Mesothelial cell of epicardium (in vitro differentiated cells): ENCODE measurements at places on chromosomes 3 and 15.

- H3K27me3 ChIP-seq = no peaks in the 10 kb centered on the region
- no peak overlapping the region for H3K27ac ChIP-seq
- no peaks in the 10 kb centered on the region for H3K36me3 ChIP-seq
- no peak for DNase-seq
- H3K4me3 ChIP-seq = no peak overlapping the region
Observed at GRCh38 chr3:189404024-189404423, 227.2 kb upstream of the TP63 start.

DNA sequence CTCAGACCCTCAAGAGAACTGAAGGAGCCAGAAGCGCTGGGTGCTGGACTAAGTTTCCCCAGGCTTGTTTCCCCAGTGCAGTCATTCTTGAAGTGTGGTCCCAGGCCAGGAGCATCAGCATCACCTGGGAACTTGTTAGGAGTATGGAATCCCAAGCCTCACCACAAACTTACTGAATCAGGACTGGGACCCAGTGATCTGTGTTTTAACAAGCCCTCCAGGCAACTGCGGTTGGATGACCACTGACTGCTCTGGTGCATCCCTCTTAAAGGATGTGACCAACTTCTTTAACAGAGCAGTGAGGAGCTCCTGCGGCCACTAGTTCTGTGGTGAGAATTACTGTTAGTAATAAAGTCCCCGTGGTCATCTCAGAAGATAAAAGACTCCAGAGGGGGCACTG lies 62.4 kb upstream of the DAZL start:
- no peak for DNase-seq
- H3K4me3 ChIP-seq = no peak overlapping the region
- H3K36me3 ChIP-seq = no peaks in the 10 kb centered on the region
- no peaks in the 10 kb centered on the region for H3K27me3 ChIP-seq
- H3K27ac ChIP-seq = no peak overlapping the region
- H3K4me1 ChIP-seq = no peaks in the 10 kb centered on the region

GRCh38 chr15:89019436-89019835 lies 68.8 kb upstream of the ABHD2 start:
- DNase-seq = no peak
- no peak overlapping the region for H3K27ac ChIP-seq
- H3K27me3 ChIP-seq = peaks cover 21% of the 10 kb centered on the region
- H3K4me1 ChIP-seq = peaks cover 10% of the 10 kb centered on the region

GRCh38 chr3:194275721-194276120 lies 75.4 kb downstream of the CPN2 start:
- H3K27ac ChIP-seq = peak overlapping the region; percentile 82
- H3K36me3 ChIP-seq = no peaks in the 10 kb centered on the region
- H3K4me3 ChIP-seq = no peak overlapping the region

DNA sequence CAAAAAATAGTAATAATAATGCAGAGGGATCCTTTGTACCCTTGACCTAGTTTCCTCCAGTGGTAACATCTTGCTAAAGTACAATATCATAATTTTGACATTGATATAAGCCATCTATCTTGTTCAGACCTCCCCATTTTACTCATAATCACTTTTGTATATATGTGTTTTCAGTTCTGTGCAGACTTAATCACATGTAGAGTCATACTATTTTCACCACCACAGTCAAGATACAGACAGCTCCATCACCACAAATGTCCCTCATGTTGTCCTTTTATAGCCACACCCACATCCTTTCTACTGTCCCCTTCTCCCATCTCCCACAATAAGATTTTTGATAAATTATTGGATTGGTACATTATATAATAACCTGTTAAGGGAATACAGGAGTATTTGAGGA lies 25.4 kb downstream of the ZNF609 start:
- H3K4me3 ChIP-seq = no peak overlapping the region
- no peak overlapping the region for H3K27ac ChIP-seq
- H3K4me1 ChIP-seq = peaks cover 11% of the 10 kb centered on the region
- H3K36me3 ChIP-seq = peaks cover 13% of the 10 kb centered on the region

- H3K4me1 ChIP-seq = peaks cover 7% of the 10 kb centered on the region
- no peak overlapping the region for H3K27ac ChIP-seq
- peaks cover 23% of the 10 kb centered on the region for H3K27me3 ChIP-seq
- H3K4me3 ChIP-seq = no peak overlapping the region
- no peaks in the 10 kb centered on the region for H3K36me3 ChIP-seq
Observed at GRCh38 chr15:69153046-69153445, 7.4 kb upstream of the GLCE start.

GRCh38 chr3:195015021-195015420 lies 255.9 kb downstream of the XXYLT1 start:
- H3K4me3 ChIP-seq = no peak overlapping the region
- H3K36me3 ChIP-seq = no peaks in the 10 kb centered on the region
- H3K27me3 ChIP-seq = peaks cover 4% of the 10 kb centered on the region
- H3K4me1 ChIP-seq = peaks cover 11% of the 10 kb centered on the region
- no peak overlapping the region for H3K27ac ChIP-seq
- peak; percentile 14 for DNase-seq

DNA sequence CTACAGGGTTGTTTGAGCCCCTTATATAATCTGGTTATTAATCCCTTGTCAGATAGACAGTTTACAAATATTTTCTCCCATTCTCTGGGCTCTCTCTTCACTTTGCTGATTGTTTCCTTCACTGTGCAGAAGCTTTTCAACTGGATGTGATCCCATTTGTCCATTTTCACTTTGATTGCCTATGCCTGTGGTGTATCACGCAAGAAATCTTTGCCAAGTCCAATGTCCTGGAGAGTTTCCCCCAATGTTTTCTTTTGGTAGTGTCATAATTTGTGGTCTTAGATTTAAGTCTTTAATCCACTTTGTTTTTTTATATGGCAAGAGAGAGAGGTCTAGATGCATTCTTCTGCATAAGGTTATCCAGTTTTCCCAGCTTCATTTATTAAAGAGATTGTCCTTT lies 40.7 kb downstream of the XXYLT1 start:
- peaks cover 4% of the 10 kb centered on the region for H3K4me1 ChIP-seq
- H3K4me3 ChIP-seq = no peak overlapping the region
- no peak for DNase-seq
- no peak overlapping the region for H3K27ac ChIP-seq

DNA sequence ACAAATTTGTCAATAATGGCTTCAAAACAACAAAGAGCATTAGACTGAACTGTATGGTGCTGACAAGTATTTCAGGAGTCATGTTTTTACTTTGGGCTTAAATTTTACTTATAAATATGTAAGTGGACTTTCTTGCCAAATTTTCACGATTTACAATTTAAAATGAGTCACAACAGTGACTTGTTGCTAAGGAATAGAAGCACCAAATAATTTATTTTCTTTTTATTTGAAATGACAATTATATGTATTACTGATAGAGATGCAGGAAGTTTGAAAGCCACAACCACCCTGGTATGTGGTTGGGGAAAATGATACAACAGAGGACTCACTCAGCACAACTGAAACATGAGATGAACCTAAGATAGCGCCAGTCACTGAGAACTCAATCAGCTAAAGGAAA lies 90.3 kb downstream of the FMN1 start:
- H3K27ac ChIP-seq = no peak overlapping the region
- no peak overlapping the region for H3K4me3 ChIP-seq
- H3K36me3 ChIP-seq = no peaks in the 10 kb centered on the region
- peaks cover 5% of the 10 kb centered on the region for H3K4me1 ChIP-seq
- no peak for DNase-seq

DNA sequence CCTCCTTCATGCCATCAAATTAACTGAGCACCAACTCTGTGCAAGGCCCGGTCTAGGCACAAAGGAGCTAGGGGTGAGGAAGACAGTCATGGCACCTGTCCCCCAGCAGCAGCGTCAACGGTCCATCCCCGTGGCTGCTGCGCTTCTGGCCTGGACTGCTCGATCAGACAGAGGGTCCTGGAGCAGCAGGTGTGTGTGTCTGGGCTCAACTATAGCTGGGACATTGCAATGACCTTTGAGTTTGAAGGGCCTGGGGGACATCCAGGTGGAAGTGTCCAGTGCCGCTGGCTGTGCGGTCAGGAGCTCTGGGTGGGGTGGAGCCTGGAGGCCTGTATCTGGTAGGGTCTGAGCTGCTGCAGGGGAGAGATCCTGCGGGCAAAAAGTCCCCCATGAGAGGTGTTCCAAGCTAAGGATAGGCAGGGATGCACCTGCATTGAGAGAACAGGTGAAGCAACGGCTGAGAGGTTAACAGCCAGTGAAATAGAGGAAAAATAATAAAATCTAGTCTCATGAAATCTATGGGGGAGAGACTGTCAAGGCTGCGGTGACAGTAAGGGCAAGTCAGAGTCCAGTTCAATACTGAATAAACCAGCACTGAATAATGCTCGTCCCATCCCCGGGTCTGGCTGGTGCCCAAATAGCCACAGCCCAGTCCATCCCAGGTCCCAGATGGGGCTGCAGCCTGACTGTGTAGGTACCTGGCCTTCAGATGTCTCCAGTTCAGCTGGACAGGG lies 25.4 kb upstream of the SLC41A3 start:
- no peak overlapping the region for H3K27ac ChIP-seq
- no peaks in the 10 kb centered on the region for H3K27me3 ChIP-seq
- no peaks in the 10 kb centered on the region for H3K4me1 ChIP-seq
- DNase-seq = no peak
- H3K4me3 ChIP-seq = no peak overlapping the region

DNA sequence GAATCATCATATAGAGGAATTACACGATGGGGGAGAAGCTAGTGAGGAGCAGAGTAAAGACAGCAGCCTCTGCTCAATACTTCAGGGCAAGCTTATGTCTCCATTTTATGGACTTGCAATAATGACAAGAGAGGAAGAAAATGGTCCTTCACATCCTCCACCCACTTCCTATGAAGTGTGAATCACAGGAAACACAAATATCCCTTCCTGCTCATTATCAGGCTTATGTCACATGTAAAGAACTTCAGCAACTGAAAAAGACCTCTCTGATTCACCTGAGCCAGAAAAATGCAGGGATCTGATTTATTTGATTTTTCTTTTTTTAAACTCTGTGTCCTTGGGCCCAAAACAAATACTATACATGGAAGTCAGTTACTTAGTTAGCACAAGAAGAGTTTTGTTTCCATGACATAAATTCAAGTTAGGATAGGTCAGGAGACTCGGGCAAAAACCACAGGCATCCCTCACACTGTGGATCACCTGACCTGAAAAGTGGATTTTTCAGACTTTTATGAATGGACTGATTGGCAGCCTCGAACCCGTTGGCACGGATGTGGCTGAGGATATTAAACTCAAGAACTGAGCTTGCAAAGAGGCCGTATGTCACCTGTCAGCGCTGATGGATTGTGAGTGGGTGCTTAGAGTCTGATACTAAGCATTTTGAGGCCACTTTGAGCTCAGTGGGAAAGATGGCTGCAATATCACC lies 620.8 kb upstream of the MDFIC2 start:
- no peak overlapping the region for H3K4me3 ChIP-seq
- no peaks in the 10 kb centered on the region for H3K36me3 ChIP-seq
- no peak overlapping the region for H3K27ac ChIP-seq
- H3K4me1 ChIP-seq = peaks cover 8% of the 10 kb centered on the region
- no peak for DNase-seq
- H3K27me3 ChIP-seq = no peaks in the 10 kb centered on the region

- no peak overlapping the region for H3K27ac ChIP-seq
- no peak for DNase-seq
- no peak overlapping the region for H3K4me3 ChIP-seq
- peaks cover 13% of the 10 kb centered on the region for H3K4me1 ChIP-seq
Observed at GRCh38 chr15:41507820-41508290, 5.8 kb downstream of the LTK start.

DNA sequence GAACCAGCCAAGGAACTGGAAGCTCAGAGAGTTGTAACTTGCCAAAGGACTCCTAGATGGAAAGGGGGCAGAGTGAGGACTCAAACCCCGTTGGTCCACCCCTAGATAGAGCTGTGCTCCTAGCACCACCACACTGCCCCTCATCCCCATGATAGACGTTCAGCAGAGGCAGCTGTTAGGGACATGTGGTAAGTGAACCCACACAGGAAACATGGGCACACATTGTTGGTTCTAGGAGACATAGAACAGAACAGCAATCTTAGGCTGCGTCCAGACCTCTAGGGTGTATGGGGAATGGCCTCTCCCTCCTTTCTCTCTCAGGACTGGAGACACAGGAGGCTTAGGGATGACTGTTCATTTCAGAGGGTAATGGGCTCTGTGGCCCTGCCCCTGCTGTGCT lies 102.7 kb downstream of the ANP32A start:
- H3K4me1 ChIP-seq = peaks cover 13% of the 10 kb centered on the region
- H3K27me3 ChIP-seq = no peaks in the 10 kb centered on the region
- no peaks in the 10 kb centered on the region for H3K36me3 ChIP-seq
